ENCODE measurements at places on chromosomes 6 and 20. TPM values are rescaled to one million over a fixed set of nuclear protein-coding genes. Genes with fewer than 3 reads are reported as not detected.

Gene SEL1L2
- not detected for total RNA-seq

Gene OSBPL2
- total RNA-seq: 10.2 TPM

Gene BANF2
- not detected for total RNA-seq

Gene SAMD10
- 1.2 TPM for total RNA-seq

Gene NNAT
- not detected for total RNA-seq

Gene SLC26A8
- not detected for total RNA-seq

Gene DNAH8
- total RNA-seq: not detected

Gene MYL9
- 15.1 TPM for total RNA-seq

Gene HELZ2
- 19.2 TPM for total RNA-seq

Gene GNAS-AS1
- total RNA-seq: 1.3 TPM

Gene HLA-G
- total RNA-seq: not detected

Gene ZKSCAN4
- total RNA-seq: 2.9 TPM

Gene DTNBP1
- total RNA-seq: 18.9 TPM

Gene SLC22A7
- total RNA-seq: not detected

Gene ULBP2
- total RNA-seq: 53.7 TPM

Gene CALHM5
- 3.2 TPM for total RNA-seq

Gene MDFI
- total RNA-seq: 53.7 TPM

Gene BMP5
- 1.4 TPM for total RNA-seq

Gene ADGRF4
- 2.7 TPM for total RNA-seq

Gene CGA
- not detected for total RNA-seq

All from Daoy (cell line).